Parietal lobe (tissue), 2 donors: ENCODE measurements at places on chromosomes 11 and 22. TPM values are rescaled to one million over a fixed set of nuclear protein-coding genes. Genes with fewer than 3 reads are reported as not detected.

LMO1 gene
- total RNA-seq: 3.1 TPM

TRIM51 gene
- total RNA-seq: not detected

MUC6 gene
- total RNA-seq: not detected

MRPL21 gene
- total RNA-seq: 26.9 TPM

CHST1 gene
- total RNA-seq: 15.3 TPM

KRTAP5-11 gene
- total RNA-seq: not detected
